ENCODE measurements at places on chromosomes 4 and X.
A peak's percentile ranks its signal among the peaks of the same experiment; 100 is the strongest.

DNA sequence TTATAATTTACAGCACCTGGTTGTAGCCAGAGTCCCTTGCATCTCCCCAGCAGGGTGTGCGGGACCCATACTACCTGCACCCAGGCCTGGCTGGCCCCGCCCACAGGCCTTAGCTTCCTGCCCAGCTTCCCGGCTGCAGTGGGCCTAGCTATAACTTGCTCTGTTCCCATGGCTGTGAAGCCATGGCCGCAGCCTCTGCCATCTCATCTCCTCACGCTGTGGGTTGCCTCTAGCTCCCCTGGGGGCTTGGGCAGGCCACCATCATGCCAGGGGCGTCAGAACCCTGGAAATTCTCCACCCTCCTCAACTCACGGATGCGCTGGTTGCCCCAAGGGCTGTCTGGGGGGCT, 26.1 kb upstream of the SORBS2 start:
- DNase-seq, result no peak

GRCh38 chr4:64158648-64159326, 250.5 kb downstream of the TECRL start:
- no peak for DNase-seq

- no peak for DNase-seq
Measured at GRCh38 chrX:44228621-44229020, 114.9 kb downstream of the EFHC2 start.

DNA sequence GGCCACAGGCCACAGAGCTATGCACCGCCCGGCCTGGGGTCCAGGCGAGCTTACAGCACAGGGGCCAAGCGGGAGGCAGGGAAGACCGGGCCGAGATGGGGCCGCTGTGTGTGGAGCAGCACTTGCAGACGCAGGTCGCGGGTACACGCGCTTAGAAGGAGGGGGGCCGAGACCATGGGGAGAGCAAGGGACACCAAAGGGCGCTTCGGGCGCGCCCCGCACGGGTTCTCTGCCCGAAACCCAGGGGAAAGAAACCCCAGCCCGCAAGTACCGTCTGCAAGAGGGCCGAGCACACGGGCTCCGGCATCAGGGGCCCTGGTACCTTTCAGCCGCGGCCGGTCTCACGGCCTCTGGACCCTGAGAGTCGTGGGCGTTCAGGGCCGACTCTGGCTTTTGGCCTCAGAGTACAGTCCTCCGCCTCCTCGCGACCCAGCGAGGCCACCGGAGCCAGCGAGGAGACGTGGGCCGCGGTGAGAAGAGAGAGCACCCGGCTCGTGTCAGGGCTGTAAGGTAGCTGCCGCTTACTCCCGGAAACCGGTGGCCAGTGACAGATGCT, 342 bp downstream of the EOLA2 start:
- DNase-seq, result no peak

GRCh38 chr4:19684084-19684483, 567.6 kb upstream of the SLIT2 start:
- no peak for DNase-seq

GRCh38 chr4:151700566-151701316, 60.1 kb downstream of the GATB start:
- no peak for DNase-seq

DNA sequence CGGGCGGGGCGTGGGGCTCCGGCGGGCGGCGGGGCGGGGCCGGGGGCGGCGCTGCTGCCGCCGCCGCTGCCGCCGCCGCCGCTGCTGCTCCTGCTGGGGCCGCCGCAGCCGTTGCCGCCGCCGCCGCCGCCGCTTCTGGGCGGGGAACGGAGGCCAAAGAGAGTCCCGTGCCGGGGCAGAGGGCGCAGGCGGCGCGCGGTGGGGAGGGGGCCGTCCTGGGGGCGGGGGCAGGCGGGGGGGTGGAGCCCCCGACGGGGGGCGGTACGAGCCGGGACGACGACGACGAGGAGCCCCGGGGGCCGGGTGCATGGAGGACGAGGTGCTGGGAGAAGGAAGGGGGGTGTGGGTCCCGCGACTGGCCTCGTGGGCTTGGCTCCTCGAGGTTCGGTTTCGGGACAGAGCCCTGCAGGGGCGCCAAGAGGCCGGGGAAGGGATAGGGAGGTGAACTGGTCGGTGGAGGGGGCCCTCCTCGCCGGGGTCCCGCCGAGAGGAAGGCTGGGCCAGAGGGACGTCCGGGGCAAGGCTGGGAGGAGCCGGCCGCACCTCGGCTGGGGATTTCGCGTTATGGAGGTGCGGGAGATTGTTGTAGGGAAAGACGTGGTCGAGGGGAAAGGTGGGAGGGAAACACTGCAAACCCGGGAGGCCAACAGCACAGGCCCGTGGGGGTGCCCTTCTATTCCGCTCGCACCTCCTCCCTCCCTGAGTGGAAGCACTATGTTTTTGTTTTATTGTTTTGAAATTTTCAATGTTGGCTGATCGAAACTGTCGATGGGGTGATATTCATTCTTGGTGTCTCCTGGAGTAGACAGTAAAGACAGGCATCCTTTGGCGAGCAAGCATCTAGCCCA, 1.9 kb downstream of the BCORL1 start:
- DNase-seq, result no peak

GRCh38 chr4:100836929-100837328, 319.1 kb upstream of the EMCN start:
- DNase-seq, result no peak

- DNase-seq, result no peak
Measured at GRCh38 chr4:26837993-26838842, 22.4 kb upstream of the STIM2 start.

DNA sequence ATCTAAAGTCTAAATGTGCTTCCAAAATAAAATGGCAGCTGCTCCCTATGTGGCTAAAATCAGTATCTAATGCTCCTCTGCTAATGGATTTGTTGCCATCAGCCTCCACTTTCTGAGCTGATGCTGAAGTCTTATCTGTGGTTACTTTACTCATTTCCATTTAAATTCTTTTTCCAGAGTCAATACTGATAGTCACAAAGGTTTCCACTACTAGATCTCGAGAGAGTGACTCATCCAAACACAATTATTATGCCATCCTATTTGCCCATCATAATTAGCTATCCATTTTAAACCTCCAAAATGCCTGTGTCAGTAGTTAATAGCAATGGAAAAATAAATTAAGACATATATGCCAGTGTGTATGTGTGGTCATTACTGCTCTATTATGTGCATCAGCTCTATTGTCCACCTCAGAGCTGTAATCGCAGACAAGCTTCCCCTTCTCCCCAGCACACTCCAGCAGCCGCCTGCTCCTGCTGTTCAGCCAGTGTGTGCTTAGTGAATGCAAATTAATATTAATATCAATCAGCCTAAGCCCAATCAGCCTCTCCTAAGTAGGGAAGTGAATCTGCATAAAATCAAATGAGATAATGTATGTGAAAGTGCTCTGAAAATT, 199.8 kb upstream of the ZIC3 start:
- no peak for DNase-seq

DNA sequence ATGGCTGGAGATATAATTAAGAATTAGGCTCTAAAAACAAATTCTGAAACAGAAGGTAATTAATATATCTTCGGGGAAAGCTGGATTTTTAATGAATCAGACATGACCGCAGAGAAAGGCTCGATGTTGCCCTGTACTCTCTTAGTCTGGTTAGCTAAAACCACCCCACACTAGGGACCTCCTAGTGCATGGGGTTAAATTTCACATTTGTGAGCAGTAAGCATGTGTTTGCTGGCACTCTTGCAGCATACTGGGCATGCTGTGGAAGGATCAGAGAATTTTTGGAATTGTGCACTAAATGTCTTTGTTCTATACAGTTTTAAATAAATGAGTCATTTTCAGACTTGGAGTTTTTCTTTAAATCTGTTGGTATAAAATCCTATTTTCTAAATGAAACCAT, 475.6 kb upstream of the FTHL17 start:
- no peak for DNase-seq

GRCh38 chrX:150225756-150226155, 137.4 kb upstream of the MAMLD1 start:
- DNase-seq, result no peak

DNA sequence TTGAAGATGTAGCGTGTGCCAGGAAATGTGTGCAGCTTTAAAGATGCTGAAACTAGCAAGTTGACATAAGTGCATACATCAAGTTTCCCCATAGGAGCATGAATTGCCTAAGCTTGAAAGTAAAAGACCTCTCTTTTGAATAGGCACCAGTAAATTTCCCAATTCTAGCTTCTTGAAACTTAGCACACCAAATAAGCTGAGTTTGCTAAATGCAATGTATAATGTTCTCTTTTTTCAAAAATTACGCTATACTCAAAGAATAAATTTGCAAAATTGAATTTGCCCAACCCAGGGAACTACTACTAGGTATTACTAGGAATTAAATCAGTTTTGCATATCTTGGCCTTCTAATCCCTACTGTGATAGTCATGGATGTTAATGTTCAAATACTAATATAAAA, 923.9 kb upstream of the LCORL start:
- no peak for DNase-seq

GRCh38 chr4:121799867-121800501, 1.1 kb upstream of the EXOSC9 start:
- no peak for DNase-seq

GRCh38 chr4:77600521-77601451, 4.8 kb upstream of the CXCL13 start:
- no peak for DNase-seq

- no peak for DNase-seq
Measured at GRCh38 chr4:8731364-8731763, 138.8 kb downstream of the CPZ start.

- no peak for DNase-seq
Measured at GRCh38 chr4:106493086-106493485, 124.5 kb upstream of the GIMD1 start.

DNA sequence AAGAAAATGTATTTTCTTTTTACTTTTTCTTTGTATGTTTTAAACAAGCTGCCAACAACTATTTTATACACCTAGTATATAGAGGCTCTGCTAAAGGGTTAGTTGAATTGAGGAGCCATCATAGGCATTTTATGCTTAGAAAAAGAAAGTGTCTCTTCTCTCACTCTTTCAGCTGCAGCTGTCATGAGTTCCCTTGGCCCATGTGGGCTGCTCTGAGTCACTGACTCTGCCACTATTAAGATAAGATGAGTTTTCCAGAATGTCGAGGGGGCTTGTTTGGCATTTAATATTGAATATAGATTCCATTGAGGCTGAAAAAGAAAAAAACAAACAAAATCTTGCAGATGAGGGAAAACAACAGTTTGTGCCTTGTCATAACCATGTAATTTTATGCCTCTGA, 126.0 kb upstream of the PAQR3 start:
- DNase-seq, result no peak

GRCh38 chr4:25180524-25181131, 20.4 kb upstream of the SEPSECS start:
- no peak for DNase-seq

- DNase-seq, result no peak
Measured at GRCh38 chr4:7890635-7891393, 48.8 kb downstream of the AFAP1 start.

GRCh38 chr4:85555206-85555605, 80.3 kb downstream of the ARHGAP24 start:
- no peak for DNase-seq

GRCh38 chr4:181350615-181351415, 892.4 kb upstream of the TENM3 start:
- DNase-seq, result no peak

DNA sequence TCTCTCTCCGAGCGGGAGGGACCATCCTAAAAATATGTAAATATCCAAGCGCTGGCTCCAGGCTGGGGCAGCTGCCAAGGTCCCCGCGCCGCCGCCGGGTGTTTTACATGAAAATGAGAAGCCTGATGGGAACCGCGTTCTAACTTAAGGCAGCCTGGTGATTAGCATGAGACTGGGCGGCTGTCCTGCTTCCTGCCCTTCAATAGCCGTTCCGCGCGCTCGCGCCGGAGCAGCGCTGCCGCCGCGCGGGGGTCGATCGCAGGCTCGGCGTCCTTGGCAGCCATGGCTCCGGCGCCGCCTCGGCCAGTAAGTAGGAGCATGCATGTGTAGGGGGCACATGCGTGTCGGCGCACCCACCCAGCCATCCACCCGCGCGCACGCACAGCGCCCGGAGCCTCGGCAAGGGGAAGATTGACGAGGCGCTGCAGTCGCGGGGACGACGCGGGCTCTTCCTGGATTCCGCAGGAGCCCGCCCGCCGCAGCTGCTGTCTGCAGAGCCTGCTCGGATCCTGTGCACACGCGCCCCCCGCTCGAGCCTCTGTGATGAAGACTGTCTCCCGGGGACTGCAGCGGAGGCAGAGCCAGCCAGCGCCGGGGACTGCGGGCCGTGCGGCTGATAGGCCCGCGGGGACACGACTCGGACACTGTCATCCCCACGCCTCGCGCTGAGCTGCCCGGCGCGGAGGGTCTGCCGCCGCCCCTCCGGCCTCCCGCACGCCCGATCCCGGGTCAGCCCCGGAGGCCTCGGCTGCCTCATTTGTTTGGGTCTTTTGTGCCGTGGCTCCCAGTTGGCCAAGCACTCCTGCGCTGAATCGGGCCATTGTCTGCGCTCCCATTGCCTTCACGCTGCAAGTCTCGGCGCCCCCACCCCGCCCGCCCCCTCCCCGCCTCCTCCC, 734 bp downstream of the STOX2 start:
- no peak for DNase-seq

DNA sequence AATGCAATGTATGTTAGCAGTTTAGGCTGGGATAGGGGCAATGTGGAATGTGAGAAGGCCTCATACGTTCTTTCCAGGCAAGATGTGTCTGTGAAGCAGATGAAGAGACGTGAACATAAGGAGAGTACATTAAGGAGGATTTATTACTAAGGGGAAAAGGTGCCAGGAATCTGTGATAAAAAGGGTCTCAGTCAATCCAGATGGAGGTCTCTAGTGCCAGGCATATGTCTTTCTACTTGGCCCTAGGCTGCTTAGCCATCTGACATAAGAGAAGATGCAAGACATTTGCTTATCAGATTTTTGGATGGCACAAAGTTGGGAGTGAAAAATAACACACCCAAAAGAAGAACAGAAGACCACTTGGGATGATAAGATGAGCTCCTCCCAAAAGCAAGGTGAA, 93.0 kb upstream of the PRKG2 start:
- no peak for DNase-seq

GRCh38 chr4:14069886-14070285, 442.4 kb upstream of the BOD1L1 start:
- no peak for DNase-seq

DNA sequence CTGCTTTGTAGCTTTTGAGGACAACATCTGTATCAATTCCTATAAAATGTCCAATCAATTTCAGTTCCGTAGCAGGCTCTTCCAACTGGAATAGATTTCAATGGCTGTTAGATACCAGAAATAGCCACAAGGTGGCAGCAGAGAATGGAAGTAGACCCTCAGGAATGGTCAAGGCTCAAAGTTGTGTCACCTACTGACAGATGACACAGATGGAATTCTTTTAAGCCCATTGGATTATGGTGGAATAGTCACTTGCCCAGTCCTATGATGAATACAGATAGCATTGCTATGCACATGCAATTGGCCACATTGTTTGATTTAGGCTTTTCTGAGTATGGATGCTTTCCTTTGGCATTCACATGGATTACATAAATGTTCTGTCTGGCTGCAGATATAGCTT, 130.4 kb upstream of the RADX start:
- peak; percentile 1 for DNase-seq

- DNase-seq, result no peak
Measured at GRCh38 chrX:110163488-110163887, 154.4 kb downstream of the AMMECR1 start.
